ENCODE measurements at places on chromosomes 12 and 14.

GRCh38 chr14:38507299-38507698 is 251.4 kb upstream of the CLEC14A start:
- no peak for DNase-seq

DNA sequence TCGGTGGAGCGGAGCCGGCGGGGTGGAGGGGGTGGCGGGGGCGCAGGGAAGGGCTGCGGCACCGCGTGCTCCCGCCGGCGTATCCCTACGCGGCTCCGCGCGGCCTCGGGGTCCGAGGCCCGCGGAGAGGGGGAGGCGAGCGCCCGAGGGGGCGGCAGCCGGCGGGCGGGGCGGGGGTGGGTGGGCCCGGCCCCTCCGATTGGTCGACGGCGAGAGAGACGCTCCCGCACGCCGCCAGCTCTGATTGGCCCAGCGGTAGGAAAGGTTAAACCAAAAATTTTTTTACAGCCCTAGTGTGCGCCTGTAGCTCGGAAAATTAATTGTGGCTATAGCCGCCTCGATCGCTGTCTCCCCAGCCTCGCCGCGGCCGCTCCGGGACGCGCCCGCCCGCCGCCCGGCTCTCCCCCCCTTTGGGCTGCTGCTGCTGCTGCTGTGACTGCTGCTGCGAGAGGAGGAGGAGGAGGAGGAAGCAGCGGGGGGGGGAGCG is at the start of gene FOXG1:
Gene FOXG1, plus strand, starts transcription at position 319 of the 487 bp plus-strand sequence. CDS start 493 bp downstream, outside the sequence.
- DNase-seq, result no peak

- DNase-seq, result no peak
These were observed 25.1 kb downstream of the TRPV4 start for GRCh38 chr12:109807954-109808643.

DNA sequence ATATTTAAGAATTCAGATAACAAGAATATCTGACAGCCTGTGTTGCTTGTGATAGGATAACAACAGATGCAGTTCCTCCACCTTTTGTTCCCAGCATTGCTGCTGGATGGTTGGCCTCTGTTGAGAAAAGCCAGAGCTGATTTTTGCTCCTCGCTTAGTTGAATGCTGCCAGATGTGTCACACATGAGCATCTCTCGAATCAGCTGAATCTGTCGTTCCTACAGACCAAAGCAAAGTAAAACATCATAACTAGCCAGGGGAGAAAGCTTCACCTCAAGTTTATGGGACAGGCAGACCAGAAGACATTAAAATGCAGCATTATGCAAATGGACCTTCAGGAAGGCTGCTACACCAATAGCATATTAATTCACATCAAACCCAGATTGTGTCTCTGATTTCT is 20.1 kb downstream of the RACGAP1 start:
- no peak for DNase-seq

GRCh38 chr12:48454667-48455066 is 17.7 kb upstream of the ANP32D start:
- peak; percentile 1 for DNase-seq

DNA sequence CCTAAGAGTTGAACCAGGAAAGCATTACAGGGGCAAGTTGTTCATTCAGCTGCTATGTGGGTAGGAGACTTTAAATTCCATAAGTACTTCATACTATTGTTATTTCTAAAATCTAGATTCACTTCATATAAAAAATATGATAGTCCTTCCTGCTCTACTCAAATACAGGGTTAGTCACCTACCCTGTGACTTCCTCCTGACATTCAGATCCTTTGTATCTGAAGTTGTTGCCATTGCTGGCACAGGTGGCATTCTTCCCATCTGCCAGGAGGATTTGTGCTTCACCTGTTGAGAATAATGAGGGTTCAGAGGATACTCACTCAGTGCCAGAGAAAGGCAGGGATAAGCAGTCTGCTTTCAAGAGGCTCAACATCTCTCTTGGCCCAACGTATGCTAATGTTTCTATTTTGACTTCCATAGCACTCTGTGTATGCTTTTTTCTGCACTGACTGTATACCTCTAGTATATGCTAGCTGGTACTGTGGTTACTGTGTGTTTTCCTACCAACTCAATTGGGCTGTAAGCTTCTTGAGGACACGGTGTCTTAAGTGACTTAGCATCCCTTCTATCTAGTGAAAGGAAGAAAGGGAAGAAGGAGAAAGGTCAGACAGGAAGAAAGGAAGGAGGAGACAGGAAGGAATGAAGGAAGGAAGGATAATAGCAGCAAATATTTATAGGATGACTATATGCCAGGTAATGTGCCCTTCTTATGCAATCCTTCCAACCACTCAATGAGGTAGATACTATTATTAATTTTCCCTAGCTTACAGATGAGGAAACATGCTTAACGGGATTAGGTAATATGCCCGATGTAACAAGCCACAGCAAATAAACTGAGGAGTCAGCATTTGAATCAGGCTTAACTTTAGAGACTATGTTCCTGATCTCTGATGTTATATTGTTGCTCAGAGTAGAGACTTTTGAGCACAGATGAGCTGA is 38.5 kb upstream of the FGF6 start:
- DNase-seq, result no peak

DNA sequence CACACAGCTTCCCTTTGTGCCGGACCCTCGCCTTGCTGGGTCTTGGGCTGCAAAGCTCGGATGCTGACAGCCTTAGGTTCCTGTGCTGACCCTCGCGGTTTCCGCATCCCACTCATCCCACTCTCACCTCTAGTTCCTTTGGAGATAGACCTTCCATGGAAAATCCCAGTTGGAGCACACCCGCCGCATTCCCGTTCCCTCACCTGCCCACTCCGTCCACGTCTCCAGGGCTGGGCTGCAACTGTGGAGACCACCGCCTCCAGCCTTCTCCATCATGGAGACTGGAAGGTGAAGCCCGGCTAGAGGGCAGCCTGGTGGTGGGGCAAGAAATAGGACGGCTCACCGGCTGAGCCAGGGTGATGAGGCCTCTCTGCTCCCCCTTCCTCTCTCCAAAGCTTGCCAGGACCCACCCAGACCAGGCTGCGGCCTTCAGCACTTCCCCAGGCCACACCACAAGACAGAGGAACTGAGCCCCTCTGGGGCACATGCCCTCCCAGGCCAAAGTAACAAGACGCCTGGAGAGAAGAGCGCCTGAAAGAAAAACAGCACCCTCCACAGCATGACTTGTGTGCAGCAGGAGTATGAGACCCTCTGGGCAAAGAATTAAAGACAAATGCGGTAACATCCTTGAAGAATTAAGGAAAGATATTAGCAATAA is 15.0 kb downstream of the TMEM121 start:
- no peak for DNase-seq

GRCh38 chr14:79375356-79375755 is 835.9 kb downstream of the DIO2 start:
- DNase-seq, result no peak

- DNase-seq, result no peak
These were observed 50.2 kb downstream of the MIPOL1 start for GRCh38 chr14:37247791-37248461.

GRCh38 chr14:29461506-29461905 is 466.1 kb downstream of the PRKD1 start:
- DNase-seq, result no peak

DNA sequence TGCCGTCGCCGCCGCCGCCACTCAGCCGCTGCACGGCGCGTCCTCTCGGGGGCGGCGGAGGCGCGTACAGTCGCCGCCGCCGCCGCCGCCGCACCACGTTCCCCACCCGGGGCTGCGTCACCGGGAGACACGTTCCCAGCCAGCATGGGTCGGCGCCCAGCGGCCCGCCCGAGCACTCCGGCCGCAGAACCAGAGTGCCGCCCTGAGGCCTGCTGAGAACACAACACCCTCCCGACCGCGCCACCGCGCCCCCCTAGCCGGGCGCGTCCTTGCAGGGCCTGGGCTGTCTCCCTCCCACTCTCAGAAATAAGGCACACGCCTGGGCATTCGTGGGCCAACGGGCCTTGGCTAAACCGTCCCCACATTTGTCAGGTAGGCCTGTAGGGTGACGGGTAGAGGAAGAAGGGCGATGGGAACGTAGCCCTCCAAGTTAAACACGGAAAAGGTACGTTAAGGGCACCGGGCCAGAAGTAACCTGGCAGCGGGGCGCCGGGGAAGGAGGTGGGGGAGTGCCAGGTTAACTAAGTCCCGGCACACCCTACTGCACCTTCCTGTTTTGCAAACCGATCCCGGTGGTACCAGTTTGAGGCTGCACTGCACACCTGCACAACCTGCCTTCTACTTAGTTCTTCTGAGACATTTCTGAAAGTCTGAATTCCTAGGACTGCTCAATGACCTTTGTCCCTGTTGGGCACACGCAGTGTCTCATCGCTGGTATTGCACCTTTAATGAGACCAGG is at the start of gene MAP4K5:
Gene MAP4K5, minus strand, starts transcription at position 68 of the 739 bp plus-strand sequence. CDS start 520 bp downstream, outside the sequence.
- no peak for DNase-seq

- DNase-seq, result peak; percentile 88
These were observed 34.9 kb upstream of the EML1 start for GRCh38 chr14:99758121-99758821.

DNA sequence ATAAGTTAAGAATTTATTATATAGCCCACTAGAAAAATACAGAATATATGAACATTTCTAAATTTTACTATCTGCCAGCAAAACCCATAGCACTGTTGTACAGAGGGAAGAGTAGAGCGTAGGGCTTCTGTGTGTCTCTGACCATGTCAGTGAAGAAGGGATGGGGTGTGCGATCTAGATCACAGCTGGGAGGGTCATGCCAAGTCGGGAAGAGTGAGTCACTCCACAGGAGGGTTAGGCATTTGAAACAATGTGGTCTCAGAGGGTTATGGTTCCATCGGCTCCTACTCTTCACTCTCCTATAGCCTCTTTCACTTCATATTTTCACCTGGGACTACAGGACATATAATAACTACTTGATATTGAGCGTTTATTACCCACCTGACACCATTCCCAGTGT is 185.1 kb upstream of the DDHD1 start:
- no peak for DNase-seq

GRCh38 chr12:63387771-63388170 is 236.8 kb upstream of the AVPR1A start:
- no peak for DNase-seq

DNA sequence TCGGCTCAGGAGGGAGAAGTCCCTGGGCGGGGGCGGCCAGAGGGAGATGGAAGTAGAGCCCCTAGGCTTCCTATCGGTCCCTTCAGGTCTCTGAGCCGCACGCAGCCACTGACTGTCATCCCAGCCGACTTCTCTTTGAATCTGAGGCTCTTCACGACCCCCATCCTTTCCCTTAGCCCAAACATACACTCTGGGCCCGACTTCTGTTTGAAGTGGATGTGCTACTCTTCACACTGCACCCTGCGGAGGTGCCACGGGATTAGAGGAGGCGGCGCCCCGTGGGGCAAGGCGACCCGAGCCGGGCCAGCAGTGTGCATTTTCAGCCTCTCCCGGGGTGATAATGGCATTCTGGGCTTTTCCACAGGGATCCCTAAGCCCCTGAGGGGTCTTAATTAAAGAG is 6.0 kb upstream of the DACT1 start:
- DNase-seq, result no peak

DNA sequence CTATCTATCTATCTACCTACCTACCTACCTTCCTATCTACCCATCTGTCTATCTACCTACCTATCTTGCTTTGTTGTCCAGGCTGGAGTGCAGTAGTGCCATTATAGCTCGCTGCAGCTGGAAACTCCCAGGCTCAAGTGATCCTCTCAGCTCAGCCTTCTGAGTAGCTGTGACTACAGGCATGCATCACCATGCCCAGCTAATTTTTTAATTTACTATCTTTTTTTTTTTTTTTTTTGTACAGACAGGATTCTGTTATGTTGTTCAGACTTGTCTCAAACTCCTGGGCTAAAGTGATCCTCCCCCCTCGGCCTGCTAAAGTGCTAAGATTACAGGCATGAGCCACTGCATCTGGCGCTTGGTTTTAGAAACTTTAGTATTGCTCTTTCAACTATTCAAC is 762.4 kb downstream of the SLC6A15 start:
- no peak for DNase-seq

DNA sequence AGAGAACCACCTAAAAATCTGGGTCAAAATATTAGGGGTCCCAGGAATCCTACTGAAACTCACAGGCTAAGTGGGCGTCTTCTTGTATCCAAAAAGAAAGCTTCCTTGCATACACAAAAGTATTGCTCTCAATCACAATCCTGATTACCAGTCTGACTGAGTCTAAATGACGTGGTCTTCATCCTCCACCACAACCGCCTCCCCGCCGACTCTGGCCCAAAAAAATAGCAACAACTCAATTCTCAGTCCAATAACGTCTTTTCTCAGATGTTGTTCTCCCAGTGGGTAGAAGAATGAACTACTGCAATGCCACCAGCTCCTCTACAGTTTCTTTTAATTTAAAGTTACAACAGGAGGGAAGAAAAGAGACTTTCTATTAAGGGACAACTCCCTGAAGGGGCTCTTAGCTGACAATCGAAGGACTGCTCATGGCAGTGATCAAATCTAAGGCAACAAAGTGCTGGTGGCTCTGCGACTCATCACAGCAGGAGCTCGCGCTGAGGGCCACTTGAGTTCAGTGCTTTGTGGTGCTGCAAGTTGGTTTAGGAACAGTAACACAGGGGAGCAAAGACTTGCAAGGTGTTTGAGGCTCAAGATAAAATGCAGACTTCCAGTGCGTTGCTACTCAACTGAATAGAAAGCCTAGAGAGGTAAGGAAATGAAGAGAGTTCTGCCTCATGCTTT is 394.1 kb downstream of the BCAT1 start:
- DNase-seq, result no peak

- no peak for DNase-seq
These were observed 35.1 kb downstream of the NRDE2 start for GRCh38 chr14:90296641-90297040.

- no peak for DNase-seq
These were observed 163.4 kb downstream of the GARIN6 start for GRCh38 chr12:99810718-99811593.

- DNase-seq, result peak; percentile 57
These were observed 112.1 kb upstream of the FRMD6 start for GRCh38 chr14:51539571-51540037.

GRCh38 chr12:122227341-122227740 is 1.5 kb upstream of the DIABLO start:
- no peak for DNase-seq

GRCh38 chr12:31558521-31558920 is 32.4 kb downstream of the DENND5B start:
- DNase-seq, result peak; percentile 6

DNA sequence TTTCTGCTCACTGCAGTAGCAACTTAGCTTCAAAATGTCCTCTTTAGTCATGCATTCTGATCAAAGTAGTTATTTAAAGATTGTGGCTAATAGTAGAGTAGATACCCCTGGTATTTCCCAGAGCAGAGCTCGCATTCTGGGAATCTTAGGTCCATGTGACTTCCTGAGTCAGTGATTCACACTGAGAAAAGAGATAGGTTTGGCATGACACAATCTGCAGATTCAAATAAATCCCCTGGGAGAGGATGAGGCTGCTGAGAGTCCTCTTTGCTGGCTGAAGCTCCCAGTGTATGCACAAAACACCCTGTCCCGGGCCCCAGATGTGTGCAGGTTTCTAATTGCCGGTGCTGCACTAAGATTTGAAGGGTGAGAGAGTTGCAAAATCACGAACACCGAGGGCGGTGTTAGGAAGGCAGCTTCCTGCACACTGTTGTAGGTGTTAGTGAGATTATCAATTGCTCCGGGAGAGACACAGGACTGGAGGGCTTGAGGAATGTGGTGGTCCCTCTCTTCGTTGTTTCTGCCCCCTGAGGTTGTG is 233.2 kb downstream of the NRXN3 start:
- DNase-seq, result no peak

GRCh38 chr14:56801920-56802319 is 8.4 kb downstream of the OTX2 start:
- no peak for DNase-seq

- DNase-seq, result no peak
These were observed 61.9 kb upstream of the GRIP1 start for GRCh38 chr12:66740732-66741131.
